ENCODE measurements at places on chromosomes 1 and 21.

DNA sequence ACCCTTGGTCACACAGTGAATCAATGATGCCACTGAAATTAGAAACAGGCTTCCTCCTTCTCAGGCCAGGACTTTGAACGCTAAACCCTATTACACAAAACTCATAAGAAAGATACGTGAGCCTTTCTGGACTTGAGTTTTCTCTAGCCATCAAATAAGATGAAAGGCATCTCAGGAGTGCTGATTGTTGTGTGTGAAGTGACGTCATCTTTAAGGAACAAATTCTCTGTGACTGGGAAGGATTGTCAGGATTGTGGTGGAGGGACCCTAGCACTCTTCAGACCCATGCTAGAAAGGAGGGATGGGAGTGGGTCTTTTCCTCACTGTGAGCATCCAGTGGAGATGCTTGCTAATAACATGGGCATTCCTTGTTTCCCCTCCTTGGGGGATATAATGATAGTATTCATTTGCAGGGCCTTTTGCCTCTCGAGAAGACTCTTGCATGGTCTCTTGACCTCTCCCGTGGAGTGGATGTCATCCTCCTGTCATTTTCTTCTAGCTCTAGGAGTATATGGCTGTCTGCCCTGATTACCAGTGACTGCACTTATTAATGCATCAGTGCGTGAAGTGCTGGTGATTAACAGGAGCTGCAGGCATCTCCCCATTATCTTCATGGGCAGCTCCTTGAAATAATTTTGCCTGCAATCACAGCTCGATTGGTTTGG is 39.9 kb downstream of the SPATA46 start:
- no peak for DNase-seq

- DNase-seq = peak; percentile 30
Observed at GRCh38 chr1:9293533-9294404, 1.1 kb downstream of the SPSB1 start.

- DNase-seq = no peak
Observed at GRCh38 chr1:5708346-5709245, 283.6 kb downstream of the NPHP4 start.

DNA sequence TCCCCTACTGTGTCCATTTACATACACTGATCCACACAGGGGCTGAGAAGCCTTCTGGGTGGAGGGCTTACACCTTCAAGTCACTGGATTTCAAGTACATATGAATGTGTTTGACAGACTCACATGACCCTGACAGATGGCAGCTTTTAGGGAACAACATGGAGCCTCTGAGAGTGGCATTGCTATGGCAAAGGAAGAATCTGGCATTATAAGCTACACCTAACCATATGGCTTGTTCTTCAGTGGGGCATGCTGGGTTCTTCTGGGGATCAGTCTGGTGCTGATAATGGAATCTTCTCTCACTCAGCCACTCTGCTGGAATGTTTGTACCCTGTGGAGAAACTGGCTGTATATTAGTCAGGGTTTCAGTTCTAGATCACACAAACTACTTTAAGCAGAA is 68.5 kb upstream of the PDE4B start:
- DNase-seq = no peak
